ENCODE measurements at places on chromosomes 2 and 18.

DNA sequence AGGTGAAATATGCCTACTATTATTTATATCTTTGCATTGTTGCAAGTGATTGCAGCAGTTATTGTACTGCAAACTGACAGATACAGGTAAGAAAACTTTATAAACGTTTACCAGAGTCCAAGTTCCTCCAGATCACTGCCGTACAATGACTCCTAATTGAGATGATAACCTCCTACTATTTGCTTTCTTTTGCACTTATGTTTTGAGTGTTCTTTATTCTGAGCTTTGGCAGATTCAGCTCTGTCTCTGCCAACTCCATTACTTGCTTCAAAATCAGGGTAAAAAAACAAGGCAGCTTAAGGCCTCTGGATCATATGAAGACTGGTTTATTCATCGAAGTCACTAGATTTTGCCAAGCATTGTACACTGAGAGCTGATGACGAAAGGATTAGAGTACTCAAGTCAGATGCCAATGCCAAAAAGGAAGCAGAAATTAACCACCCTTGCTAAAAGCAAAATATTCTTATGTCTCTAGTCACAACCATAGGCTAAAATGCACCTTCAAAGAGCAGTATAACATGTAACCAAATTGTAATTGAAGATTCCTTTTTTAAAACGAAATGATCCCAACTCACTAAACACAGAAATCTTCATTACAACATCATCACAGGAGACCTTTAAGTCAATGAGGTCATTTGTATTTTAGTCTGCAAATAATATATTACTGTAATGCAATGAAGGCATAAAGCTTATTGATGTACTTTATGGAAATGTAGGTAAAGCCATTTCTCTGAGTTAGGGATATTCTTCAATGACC is 10.5 kb upstream of the IKZF2 start:
- no peak for DNase-seq

DNA sequence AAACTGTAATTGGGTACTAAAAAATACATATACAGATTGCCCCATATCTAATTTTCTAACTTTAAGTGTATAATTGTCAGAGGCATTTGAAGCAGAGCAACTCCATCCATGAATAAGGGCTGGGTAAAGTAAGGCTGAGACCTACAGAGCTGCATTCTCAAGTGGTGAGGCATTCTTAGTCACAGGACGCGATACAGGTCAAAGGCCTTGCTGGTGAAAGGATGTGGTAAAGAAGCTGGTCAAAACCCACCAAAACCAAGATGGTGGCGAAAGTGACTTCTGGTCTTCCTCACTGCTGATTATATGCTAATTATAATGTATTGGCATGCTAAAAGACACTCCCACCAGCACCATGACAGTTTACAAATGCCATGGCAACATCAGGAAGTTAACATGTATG is 50.0 kb downstream of the SLC8A1 start:
- DNase-seq, result no peak

DNA sequence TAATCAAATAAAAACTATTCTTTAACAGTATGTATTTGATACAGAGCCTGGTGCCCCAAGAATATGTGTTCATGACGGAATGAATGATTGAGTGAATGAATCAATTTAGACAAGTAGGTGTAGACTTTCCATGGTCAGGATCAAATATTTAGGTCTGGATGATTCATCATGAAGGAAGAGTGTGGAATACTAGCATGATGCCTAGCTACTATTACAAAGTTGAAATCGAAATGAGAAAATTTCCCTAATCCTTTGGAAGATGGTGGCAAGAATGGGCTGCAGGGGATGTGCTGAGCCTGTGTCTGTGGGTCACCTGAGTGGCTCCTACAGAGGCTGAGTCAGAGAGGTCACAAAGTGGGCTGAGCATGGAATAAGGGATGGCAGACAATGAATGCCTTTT is 3.1 kb upstream of the MALT1 start:
- DNase-seq, result no peak

DNA sequence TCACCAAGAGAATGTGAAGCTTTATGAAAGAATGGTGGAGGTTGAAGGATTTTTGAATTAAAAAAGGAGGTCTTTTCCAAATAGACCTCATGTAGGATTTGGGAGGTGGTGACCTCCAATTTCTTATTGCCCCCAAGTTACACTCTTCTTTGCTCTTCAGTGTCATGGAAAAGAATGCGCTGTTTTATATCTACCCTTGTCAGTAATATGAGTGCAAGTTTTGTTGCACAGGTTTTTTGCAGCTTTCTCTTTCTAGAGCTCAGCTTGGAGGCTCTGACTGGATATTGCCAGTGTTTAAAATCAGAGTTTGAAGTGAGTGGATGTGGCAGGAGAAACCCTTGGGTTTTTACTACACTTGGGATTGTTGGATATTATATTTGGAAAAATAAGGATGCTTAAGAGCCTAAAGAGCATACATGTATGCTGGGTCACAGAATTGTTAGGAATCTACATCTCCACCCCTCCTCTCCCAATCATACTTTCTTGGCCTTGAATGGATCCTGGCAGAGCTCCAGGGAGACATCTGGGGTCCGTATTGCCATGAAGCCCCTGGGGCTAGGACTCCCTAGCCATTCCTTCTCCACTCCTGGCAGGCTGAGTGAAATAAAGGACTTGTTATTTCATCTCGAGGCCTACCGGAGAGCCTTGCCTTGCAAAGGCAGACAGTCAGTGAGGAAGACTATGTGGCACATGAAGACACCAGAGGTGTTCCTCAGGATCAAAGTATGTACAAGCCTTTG is 43.8 kb downstream of the APOB start:
- DNase-seq, result no peak

DNA sequence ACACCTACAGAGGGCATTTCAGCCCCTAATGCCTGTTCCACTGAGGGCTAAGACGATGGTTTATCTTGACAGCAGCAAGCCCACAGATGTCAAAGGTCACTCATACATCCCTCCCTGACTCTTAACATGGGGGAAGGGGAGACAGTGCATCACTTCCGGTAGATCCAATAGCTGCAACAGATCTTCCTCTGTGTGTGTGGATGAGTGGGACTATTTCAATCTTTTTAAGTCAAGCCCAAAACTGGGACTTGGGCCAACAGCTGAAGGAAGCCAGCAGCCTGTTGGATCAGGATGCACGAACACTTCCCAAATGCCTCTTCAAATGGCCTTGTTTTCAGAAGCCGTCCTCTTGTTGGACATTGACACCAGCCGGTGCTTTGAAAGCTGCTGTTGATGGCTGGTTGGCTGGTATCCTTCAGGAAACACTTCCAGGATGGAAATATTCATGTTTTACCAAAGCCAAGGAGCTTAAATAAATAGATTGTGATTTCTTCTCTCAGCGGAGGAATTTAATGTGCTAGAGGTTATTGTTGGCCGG is 59.2 kb downstream of the IL1R2 start:
- no peak for DNase-seq

DNA sequence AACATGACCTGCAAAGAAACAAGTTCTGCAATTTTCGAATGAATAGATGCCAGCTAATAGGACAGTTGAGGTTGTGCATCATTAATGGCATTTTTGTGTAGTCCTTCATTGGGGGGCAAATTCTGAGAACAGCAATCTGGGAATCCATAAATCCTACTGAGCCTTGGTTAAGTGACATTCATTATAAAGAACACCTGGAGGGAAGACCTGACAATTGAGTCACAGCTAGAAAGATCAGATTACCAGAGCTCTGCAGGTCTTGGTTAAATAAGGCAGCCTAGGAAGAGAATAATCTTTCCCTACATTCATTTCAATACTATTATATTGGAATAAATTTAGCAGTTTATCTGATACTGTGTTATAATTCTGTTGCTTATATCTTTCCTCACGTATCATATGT is 14.3 kb downstream of the KCNH7 start:
- no peak for DNase-seq

- no peak for DNase-seq
These were observed 986.5 kb downstream of the TDRD15 start for GRCh38 chr2:22110244-22110651.

- DNase-seq, result no peak
These were observed 98.4 kb downstream of the EHBP1 start for GRCh38 chr2:62803961-62804360.

- DNase-seq, result no peak
These were observed 59.9 kb upstream of the CYRIA start for GRCh38 chr2:16725549-16725948.

DNA sequence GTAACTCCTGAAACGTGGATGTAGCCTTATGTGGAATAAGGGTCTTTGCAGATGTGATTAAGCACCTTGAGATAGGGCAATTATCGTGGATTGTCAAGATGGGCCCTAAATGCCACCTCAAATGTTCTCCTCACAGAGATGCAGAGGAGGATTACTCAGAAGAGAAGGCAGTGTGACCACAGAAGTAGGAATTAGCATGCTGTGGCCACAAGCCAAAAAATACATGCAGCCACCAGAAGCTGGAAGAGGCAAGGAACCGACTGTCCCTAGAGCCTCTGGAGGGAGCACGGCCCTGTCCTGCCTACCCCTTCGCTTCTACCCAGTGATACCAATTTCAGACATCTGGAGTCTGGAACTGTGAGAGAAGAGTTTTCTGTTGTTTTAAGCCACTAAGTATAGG is 47.3 kb upstream of the MGAT5 start:
- no peak for DNase-seq

DNA sequence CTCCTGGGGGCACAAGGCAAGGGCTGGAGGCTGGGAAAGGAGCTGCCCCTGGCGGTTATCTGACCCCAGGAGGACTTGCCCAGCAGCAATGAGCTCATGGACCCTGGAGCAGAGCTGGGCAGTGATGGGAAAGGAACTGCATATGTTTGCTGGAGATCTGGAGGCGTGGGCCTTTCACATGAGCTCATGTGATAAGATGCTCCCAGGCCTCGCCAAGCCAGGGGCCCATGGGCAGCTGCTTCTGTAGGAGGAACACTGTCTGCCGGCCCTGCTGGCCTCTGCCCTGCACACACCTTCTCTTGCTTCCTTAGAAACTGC is 9.0 kb upstream of the NPPC start:
- DNase-seq, result no peak

- DNase-seq, result no peak
These were observed 173.5 kb downstream of the ATAD2B start for GRCh38 chr2:23753291-23754010.

DNA sequence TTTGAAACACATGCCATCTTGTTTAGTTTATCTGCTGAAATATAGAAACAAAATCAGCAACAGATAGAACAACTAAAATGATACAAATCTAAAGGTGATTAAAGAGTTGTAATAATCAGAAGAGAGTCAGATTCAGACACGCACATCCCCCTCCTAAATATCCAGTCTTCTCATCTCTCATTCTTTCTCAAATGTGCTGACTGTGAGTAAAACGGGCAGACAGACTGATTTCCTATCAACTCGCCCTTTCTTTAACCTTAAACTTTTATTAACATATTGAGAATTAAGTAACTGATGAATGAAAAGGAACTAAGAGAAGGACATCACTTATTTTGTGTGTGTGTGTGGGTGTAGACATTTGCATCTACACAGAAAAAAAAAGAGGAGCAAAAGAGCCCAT is 34.6 kb upstream of the SPP2 start:
- DNase-seq, result no peak

DNA sequence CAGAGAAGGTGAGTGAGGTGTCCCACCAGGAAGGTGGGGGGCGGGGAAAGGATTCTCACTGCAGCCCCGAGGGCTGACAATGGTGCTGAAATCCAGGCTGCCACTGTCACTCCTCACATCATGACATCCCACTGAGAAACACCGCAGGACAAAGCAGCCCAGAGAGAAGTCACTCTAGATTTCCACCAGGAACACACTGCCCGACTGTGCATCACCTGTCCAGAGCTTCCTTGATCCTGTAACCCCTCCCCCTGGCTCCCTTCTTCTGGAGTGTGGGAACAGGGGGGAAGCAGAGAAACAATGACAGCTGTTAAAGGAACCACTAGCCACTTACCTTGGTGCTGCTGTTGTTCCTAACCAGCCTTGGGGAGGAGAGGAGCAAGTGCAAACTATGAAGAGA is 69.9 kb downstream of the MRO start:
- DNase-seq, result no peak

GRCh38 chr18:21330122-21330701 is 88.2 kb downstream of the GREB1L start:
- no peak for DNase-seq

DNA sequence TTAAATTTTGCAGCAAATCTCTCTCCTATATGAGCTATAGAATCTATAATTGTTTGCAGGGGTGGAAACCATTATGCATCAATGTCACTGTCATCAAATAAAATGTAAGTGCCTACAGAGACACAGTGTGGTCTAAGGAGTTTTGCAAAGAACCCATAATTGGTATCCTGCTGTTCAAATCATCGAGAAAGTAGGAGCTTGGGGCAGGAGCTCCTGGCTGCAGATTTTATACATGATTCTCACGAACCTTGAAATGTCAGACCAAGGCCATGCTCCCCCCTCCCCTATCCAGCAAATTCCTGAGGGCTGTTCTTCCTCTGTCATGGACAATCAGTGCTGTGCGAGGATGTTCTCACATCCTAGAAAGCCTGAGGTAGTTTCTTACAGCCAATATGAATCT is 119.5 kb upstream of the CYRIA start:
- no peak for DNase-seq

- DNase-seq, result peak; percentile 54
These were observed 825 bp downstream of the ITGA6 start for GRCh38 chr2:172427990-172428831.

GRCh38 chr2:159714247-159714930 is 2.1 kb downstream of the MARCHF7 start:
- DNase-seq, result no peak

- no peak for DNase-seq
These were observed 176.3 kb downstream of the INHBB start for GRCh38 chr2:120522151-120522751.

GRCh38 chr2:238868067-238868524 is 20.2 kb downstream of the TWIST2 start:
- DNase-seq, result no peak

DNA sequence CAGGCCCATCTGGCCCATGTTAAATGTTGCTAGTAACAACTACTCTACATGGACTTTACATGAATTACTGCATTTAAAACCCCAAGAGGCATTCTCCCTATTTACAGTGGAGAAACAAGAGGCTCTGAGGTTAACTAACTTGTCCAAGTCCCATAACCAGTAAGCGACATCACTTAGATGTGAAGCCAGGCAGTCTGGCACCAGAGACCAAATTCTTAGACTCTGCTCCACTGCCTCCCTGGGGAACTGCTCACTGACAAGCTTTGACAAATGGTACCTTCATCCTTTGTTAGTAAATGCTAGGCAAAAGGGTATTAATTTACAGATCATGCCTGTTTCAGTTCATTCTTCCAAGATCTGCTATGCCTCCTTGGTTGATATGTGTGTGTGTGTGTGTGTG is 124.8 kb downstream of the AFF3 start:
- DNase-seq, result no peak

- DNase-seq, result no peak
These were observed 2.4 kb upstream of the MALT1 start for GRCh38 chr18:58668897-58669296.

DNA sequence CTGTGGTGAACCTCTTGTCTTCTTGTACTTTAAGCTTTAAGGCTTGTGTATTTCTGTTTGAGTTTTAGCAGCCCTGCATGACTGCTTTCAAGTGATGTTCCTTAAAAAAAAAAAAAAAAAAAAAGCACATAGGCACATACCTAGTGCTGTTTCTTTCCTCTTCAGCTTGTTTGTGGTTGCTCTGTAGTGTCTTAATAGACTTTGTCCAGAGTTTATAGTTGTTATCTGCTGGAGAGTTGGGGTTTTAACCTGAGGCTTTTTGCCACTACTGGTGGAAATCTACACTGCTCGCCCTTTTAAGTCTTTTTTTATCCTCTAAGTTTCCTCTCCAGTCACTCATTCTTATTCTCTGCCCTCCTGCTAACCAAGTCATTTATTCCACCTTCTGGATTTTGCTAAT is 34.5 kb downstream of the AGFG1 start:
- no peak for DNase-seq

GRCh38 chr2:118223992-118224894 is 136.0 kb downstream of the INSIG2 start:
- DNase-seq, result peak; percentile 9
